ENCODE measurements at places on chromosomes 4 and X.

DNA sequence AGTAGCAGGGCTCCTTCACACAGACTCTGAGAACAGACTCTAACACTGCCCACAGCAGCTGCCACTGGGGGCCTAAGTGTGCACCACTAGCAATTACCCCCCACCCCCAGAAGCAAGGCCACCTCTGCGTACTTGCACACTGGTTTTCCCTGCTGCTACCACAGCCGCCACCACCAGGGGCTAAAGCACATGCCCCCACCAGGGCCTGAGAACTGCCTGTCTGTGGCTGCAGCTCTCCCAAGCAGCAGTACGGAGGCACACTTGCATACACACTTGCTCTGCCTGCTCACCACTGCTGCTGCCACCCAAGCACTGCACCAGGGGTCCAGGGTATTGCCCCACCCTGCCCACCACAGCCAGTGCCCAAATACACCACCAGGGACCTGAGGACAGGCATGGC, 59.6 kb downstream of the SCML2 start:
- no peak for DNase-seq

- DNase-seq: no peak
These were observed 324.3 kb downstream of the GPAT3 start for GRCh38 chr4:83860200-83860599.

- no peak for DNase-seq
These were observed 135.6 kb upstream of the GPC4 start for GRCh38 chrX:133550665-133551485.

DNA sequence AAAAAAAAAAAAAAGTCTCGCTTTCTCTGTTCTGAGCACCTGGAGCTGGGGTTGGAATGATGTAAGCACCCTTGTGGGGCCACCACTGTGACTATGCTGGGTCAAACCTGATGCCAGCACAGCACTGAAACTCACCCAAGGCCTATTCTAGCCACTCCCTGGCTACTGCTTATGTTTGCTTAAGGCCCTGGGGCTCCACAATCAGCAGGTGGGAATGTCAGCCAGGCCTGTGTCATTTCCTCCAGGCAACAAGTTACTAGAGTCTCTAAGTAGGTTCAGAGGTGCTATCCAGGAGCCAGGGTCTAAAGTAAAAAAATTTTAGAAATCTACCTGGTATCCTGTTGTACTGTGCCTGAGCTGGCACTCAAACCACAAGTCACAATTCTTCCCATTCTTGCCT, 1306.8 kb downstream of the STIM2 start:
- no peak for DNase-seq

DNA sequence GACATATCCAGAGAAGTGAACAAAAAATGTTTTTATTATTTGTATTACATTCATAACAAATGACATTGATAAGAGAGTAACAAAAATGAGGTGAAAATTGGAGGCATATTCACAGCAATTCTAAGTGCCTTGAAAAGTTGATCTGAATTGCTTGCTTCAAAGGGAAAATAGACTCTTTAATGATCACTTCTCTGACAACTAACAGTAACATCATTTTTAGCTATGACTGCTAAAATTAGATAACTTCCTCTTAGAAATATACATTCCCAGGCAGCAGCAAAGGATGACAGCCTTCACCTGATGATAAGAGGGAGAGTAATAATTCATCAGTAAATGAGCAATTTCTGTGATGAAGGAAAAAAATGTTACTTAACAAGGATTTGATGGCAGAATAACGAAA, 472.5 kb downstream of the PCDH10 start:
- no peak for DNase-seq

- DNase-seq: no peak
These were observed 104.1 kb downstream of the IL1RAPL2 start for GRCh38 chrX:104670051-104670450.

- DNase-seq: no peak
These were observed 168.6 kb upstream of the KLF3 start for GRCh38 chr4:38495446-38495845.

DNA sequence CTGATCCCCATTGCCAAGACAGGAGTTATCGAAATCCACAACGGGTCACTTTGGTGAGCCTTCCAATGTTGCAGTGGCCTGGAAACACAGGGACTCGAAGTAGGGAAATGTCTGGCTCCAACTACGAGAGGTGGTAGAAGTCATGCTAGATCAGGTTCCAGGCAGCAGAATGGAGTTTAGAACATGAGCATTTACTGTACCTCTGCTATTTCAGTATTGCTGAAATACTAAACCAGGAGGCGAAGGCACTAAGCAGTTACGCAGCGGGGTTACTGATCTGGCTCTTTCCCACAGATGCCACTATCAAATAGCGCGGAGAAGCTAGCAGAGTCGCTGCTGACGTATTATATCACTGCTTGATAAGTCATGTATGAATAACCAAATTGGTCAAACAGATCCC, 56.3 kb downstream of the PTCHD1 start:
- no peak for DNase-seq

DNA sequence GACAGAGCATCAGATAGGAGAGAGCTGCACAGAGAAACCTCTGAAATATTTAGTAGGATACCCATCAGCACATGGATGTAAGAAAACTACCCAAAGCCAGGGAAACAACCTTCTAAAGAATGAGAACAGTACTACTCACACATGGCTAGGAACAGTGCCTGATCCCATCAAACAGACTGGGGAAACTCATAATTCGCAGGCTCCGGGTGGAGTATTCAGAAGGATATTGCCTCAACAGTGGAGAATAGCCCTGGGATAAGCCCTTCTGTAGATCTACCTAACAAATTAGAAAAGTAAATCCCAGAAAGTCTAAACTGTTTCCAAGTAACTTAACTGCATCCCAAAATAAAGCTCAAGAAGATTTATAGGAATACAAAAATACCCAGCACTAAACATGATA, 17.8 kb downstream of the RCHY1 start:
- DNase-seq: no peak

- no peak for DNase-seq
These were observed 213.1 kb upstream of the MID1 start for GRCh38 chrX:10833299-10834169.

DNA sequence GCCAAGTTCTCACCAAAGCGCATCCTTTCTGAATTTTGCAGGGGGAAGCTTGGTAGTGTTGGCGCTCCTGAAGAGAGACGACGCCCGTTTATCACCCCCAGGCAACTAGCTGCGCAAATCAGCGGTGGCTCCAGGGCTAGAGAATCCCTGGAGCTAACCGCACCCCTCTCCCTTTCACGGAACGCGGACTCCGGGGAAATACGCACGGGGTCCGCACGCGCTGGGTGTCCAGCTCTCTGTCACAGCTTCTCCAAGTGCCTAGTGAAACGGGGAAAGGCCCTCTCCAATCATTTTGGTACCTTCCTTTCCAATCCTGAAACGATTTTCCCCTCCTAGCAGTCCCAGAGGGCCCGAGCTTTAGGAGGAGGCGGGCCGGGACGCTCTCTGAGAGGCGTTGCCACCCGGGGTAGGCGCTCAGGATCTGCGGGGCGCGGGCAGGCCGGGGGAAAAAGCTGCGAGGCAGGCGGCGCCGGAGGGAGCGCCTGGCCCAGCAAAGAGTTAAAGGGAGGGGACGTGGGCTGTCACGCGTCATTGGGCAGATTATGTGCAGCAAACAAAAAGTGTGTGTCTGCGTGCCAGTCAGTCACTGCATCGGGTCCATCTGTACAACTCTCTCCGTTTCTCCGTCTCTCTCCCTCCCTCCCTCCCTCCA, at the start of gene PRDM8:
PRDM8 (plus strand) TSS at position 582 of the 652 bp plus-strand sequence. CDS start 2,578 bp downstream, outside the sequence.
- DNase-seq: peak; percentile 31

GRCh38 chr4:1536579-1537409, 130.6 kb upstream of the NKX1-1 start:
- no peak for DNase-seq

- no peak for DNase-seq
These were observed 34.3 kb upstream of the PPP2R2C start for GRCh38 chr4:6506616-6507140.

DNA sequence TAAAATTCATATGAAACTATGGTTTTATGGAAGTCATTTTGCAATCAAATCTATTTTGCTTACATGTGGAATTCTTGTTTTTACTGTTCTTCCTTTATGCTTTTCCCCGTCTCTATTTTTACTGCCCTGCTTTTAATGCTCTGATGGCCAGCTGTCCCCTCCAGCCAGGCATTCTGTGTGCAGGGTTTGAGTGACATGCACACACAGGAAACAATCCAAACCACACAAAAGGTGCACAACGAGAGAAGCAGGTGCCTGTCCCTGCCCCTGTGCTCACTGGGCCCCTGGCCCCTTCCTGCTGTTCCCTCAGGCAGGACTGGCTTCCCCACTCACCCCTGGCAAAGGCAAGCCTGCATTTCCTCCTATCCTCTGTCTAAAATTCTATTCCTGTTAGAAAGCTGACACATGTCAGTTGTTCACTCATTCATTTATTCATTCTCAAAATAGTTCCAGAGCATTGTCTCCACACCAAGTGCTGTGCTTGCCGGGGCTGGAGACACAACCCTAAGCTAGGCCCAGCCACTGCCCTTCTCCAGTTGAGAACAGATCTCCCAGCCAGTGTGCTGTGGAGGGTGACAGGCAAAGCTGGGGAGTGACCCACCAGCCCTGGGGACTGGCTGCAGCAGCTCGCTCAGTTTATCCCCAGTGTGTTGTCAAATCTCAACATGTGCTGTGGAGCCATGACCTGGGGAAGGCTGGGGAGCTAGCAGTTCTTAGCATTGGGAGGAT, 346.3 kb downstream of the FBXW7 start:
- no peak for DNase-seq

- no peak for DNase-seq
These were observed 102.0 kb upstream of the FSTL5 start for GRCh38 chr4:162265802-162266201.

GRCh38 chrX:71609095-71609750, 9.1 kb downstream of the CXCR3 start:
- DNase-seq: no peak

GRCh38 chr4:18440527-18441202, 419.1 kb upstream of the LCORL start:
- no peak for DNase-seq

- no peak for DNase-seq
These were observed 27.3 kb downstream of the ANXA3 start for GRCh38 chr4:78578674-78579425.

DNA sequence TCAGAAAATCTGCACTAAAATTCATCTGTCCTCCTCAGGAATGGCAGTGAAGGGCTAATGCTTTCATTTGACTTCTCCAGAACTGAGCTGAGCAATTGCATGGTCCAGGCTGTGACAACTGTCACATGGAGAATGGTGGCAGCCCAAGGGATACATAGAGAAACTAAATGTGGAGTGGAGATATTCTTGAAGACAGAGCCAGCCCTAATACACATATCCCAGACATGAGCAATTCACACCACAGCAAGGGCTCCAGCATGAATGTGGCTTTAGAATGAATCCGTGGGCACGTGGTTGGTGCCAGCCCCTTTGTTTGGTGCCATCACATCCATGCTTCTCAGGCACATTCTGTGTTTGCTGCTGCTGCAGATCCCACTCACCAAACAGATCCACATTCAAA, 121.6 kb upstream of the MXRA5 start:
- no peak for DNase-seq

GRCh38 chrX:42996861-42997260, 218.9 kb upstream of the PPP1R2C start:
- no peak for DNase-seq

- DNase-seq: no peak
These were observed 13.4 kb upstream of the ADH4 start for GRCh38 chr4:99157478-99157935.

DNA sequence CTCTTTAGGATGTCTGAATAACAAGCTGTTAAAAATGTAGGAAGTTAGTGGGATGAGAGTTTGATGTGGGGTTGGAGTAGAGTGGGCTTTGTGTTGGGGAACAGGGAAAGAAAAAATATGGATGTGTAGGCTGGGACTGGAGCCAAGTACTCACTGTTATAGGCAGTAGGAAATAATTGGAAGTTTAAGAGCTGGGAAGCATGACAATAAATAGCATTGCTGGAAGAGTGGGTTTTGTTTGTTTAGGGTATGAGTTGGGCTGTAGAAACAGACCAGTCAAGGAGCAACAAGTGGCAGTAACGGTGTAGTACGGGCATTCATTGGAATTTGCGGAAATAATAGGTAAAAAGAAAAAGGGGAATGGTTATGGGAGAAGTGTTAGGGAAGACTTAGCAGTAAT, 81.6 kb downstream of the KDM6A start:
- DNase-seq: no peak

DNA sequence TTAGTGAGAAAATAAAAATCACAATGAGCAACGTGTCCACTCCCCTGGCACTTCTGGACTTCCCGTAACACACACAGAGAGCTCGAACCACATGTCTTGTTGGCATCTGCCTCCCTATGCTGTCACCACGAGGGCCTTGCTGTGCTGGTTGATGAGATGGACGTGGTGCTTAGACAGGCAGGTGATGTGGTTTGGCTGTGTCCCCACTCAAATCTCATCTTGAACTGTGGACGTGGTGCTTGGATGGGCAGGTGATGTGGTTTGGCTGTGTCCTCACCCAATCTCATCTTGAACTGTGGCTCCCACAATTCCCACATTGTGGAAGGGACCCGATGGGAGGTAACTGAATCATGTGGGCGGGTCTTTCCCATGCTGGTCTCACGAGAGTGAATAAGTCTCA, 40.0 kb downstream of the FGFRL1 start:
- no peak for DNase-seq

DNA sequence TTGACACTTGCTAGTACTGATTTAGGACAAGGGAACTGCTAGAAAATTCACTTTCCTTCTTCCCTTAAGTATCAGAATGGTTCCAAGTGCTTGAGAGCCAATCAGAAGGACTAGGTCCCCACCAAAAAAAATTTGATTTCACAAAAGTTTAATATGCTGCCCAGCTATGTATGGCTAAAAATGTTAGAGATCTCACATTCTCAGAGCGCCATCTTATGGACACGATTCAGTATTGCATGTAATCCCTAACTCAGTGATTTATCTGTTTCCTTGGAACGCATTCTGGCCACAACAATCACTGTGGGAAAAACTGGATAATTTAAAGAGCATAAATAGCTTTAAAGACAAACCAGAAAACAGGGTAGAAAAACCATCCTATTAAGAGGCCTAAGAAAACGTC, 255.1 kb upstream of the GPC4 start:
- DNase-seq: no peak

GRCh38 chr4:159003420-159004253, 99.2 kb upstream of the RAPGEF2 start:
- no peak for DNase-seq

DNA sequence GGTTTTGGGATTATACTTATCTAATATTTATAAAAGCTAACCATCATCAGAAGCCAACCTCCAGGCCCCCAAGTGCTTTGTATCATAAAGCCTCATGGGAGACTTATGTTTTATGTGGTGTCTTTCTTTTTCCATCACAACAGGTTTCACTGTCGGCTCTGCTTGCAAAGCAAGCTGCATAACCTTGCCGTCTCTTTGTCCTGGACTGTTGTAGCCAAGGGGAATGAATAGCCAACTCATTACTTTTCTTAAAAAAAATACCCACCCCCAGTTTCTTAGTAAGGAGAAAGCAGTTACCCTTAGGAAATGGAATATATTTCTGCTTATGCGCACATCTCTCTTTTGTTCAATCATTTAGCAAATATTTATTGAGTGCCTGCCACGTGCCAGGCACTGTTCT, 40.7 kb downstream of the FAM184B start:
- no peak for DNase-seq

GRCh38 chrX:56744996-56745395, 16.0 kb downstream of the NBDY start:
- no peak for DNase-seq

GRCh38 chrX:129585691-129586090, 45.6 kb downstream of the OCRL start:
- no peak for DNase-seq

Data from CD4-positive, alpha-beta T cell treated with Interleukin-1 beta for 1 hour (primary cell).